Kidney tubule cell (primary cell): ENCODE measurements at places on chromosomes 1 and 21.
A peak's percentile ranks its signal among the peaks of the same experiment; 100 is the strongest.

DNA sequence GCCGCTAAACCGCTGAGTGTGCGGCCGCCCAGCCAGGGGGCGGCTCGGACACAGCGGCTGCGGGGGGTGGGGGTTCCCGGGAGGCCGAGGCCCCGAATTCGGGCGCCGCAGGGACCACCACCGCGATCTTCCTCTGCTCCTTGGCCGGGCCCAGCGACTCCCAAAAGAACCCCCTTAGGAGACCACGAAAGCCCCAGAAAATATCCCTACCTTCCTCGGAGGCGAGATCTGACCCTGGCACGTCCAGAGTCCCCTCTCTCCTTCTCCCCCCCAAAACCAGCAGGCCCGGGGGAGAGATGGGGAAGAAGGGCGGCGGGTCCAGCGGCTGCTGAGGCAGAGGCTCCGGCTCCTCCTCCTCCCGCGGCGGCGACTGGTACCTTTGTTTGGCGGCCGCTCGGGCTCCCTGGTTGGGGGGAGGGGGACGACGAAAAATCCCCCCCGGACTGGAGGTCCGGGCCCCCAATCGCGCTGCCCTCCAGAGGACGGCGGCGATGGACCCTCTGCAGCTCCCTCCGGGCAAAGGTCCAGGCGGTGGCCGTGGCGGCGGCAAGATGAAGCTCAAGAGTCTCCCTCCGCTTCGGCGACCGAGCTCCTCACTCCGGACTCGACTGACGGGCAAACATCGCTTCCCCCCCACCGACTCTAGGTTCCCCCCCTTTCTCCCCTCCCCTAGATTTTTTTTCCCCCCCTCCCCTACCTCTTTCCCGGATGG is at the start of gene ARID4B:
ARID4B (minus strand) TSS at position 621 of the 712 bp plus-strand sequence. CDS start 1,260 bp downstream, outside the sequence.
- no peak for DNase-seq

DNA sequence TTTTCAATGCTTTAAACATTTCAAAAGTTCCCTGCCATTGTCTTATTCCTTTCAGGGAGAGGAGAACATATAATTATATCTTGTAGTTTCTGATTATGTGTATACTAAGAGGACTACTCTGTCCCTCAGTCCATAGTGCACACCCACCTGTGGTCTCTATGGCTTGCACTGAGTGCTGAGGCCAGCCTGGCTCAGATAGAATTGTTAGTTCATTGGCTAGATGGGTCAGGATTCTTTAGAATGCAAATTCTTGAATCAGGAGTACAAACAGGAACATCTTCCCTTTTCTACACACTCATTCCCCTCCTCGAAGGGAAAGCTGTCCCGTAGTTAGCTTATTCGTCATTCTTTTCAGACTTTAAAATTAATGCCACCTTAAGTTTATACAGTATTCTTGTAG is 8.2 kb downstream of the BACH1 start:
- DNase-seq, result no peak

- DNase-seq, result peak; percentile 53
These were observed 143.9 kb downstream of the CLIC6 start for GRCh38 chr21:34812504-34813265.

DNA sequence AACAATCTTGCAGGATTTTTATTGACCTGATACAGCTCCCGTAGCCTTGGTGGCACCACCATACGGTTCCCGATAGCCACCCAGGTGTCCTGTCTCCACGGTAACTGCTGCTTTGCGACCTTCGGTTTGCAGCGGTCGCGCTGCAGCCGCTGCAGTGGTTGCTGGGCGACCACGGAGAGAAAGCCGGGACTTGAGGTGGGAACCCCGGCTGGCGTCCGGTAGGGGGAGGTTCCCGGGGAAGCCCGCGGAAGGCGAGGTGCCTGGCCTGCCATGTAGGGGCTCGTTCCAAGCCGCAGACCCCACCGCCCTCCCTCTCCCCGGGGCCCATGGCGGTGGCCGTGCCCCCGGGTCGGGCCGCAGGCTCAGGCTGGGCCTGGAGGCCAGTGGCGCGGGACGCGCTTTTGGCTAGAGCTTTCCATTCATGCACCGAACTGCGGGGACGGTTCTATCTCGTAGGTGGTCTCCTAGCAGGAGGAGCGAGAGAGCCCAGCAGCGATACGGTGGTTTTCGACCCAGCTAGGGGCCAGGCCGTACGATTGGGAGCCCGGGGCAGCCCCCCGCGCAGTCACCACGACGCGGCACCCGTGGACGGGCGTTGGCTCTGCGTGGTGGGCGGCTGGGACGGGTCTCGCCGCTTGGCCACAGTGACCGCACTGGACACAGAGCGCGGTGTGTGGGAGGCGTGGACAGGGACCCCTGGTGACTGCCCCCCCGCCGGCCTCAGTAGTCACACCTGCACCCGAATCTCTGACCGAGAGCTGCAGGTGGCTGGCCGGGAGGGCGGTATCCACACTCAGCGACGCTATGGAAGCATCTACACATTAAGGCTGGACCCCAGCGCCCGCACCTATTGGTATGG is at the start of gene KLHDC9:
KLHDC9 (plus strand) TSS at position 152 of the 859 bp plus-strand sequence; CDS start at position 327, 175 bp downstream.
- peak; percentile 94 for DNase-seq

DNA sequence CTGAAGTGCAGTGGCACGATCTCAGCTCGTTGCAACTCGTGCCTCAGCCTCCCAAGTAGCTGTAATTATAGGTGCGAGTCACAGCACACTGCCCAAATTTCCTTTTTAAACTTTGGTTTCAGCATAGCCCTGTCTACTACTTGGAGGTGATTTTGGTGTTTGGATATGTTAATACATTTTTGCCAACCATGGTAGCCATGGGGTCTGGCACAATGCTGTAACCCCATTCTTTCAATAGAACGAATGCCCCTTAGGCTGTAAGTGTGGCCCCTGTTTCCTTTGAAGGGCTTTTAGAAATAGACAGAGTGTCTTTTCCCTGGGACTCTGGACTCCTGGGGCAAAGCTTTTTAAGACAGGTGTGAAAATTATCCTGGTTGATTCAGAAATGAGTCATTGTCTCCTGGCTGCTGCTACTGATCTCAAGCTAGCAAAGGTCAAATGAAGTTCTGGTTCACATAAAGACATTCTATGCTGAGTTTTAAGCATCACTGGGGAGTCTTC is 141.1 kb upstream of the RUNX1 start:
- peak; percentile 85 for DNase-seq

DNA sequence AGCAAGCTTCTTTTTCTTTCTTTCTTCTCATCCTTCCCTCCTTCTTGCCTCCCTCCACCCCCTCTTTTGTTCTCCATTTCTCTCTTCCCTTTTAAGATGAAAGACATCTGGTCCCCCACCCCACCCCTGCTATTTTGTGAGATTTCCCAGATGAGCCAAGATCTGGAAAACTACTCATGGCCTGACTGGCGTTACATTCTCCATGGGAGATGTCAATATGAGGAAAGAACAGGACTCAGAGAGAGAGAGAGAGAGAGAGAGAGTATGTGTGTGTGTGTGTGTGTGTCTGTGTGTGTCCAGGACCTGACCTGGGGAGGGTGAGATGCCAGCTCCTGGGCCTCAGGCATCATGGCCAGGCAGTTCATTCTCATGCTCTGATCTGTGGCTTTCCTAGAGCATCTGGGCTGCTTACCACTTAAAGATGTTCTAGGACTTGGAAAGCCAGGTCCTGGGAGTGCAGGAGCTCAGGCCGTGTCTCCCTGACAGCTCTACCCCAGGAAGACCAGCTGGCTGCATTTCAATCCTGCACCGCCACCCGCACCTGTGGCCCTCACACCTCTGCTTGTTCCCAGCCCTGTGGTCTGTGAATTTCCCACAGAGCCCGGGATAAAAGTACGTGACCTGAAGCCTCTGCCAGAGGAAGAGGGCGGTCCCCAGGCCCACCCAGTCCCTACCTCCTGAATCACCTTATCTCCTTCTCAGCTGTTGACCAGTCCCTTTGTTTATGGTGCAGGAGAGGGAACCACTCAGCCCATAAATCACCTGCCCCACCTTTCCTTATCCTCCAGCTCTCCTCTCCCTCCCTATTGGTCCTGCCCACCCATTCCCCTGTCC is 3.2 kb upstream of the BEST4 start:
- DNase-seq, result no peak

GRCh38 chr1:236429715-236430274 is 35.7 kb downstream of the EDARADD start:
- DNase-seq, result no peak

GRCh38 chr1:60894130-60894529 is 188.2 kb upstream of the NFIA start:
- no peak for DNase-seq

- peak; percentile 29 for DNase-seq
These were observed 107.0 kb downstream of the NRIP1 start for GRCh38 chr21:14957836-14958235.

DNA sequence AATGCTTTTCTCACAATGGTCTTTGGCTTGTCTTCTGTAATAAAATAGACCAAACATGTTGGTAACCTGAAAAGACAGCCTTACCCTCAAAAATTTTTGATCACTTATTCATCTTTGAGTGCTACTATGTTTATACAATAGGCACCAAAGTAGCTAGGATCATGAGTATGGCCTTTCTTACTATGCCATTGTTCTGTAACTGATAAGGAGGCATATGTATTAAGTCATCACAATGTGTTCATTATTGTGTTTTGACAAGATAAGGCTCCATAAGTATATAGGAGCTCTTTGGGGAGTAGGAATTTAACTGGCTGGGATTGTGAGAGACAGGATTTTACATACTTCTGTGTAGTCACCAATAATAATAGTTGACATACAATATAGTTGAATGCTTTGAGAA is 675 bp downstream of the TMCO2 start:
- no peak for DNase-seq

DNA sequence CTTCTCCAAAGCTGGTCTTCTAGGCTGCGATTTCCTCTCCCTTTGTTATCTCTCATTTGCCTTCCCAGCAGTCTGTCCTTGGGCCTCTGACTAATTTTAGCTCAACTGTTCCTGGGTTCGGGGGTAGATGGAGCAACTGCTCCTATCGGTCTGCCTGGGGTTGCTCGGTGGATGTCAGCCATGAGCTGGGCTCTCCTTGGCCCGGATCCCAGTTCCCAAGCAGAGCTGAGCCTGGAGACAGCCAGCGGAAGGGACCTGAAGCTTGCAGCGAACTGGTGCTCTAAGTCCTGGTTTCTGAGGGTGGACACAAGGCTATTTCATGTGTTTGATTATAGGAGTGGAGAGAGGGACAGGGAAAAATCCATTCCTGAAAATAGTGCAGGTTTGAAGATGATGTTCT is 423.0 kb downstream of the RPS6KC1 start:
- no peak for DNase-seq

GRCh38 chr1:206003854-206004800 is 932 bp upstream of the RAB7B start:
- DNase-seq, result no peak

DNA sequence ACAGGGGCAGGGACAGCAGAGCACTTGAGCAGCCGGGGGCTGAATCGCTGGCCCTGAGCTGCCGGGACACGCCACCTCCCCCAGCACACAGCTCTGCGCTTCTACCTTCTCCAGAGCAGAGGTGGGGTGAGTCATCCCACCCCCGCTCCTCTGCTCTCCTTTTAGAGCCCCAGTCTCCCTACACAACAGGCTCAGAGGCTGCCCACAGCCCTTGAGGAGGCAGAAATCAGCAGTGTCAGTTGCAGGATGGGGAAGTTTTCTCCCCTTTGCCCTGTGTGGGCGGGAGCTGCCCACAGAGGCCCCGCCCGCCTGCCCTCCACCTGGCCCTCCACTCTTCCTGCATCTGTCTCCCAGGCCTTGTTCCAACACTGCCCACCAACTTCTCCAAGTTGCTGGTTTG is 94.6 kb downstream of the STUM start:
- peak; percentile 56 for DNase-seq

- peak; percentile 41 for DNase-seq
These were observed 39.5 kb downstream of the IER5 start for GRCh38 chr1:181127898-181128453.

- DNase-seq, result no peak
These were observed 488 bp downstream of the SLC35D1 start for GRCh38 chr1:67053535-67053784.

- DNase-seq, result no peak
These were observed 60.9 kb upstream of the TARBP1 start for GRCh38 chr1:234539666-234540403.

GRCh38 chr1:24619376-24619775 is 23.7 kb upstream of the SRRM1 start:
- no peak for DNase-seq

GRCh38 chr1:24572301-24572700 is 16.4 kb downstream of the NCMAP start:
- no peak for DNase-seq
